RCC 7860 (cell line): ENCODE measurements at places on chromosomes 2 and 18.
A peak's percentile ranks its signal among the peaks of the same experiment; 100 is the strongest.

DNA sequence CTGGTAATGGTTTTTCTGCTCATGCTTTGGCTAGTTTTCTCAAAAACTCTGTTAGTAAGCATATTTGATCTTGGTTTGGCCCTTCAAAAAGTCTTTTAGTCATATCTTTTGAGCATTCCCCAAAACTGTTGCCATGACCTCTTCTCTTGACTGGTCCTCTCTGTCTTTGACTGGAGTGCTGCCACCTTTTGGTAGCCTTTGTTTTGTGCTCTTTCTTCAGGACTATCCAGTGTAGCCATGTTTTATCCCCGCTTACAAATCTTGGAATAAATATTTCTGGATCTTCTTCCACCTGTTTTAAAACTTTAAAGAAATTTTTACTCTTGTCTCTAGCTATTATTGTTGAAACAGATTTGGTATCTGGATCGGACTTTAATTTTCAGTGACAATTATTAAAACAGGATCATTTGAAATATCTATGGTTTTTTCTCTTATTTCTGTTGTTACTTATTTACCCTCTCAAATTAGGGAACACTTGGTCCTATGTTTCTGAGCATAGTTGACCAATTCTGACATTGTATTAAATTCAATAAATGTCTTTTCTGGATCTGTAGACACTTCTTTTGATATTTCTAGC lies 965 bp upstream of the ELOA2 start:
- peak; percentile 8 for DNase-seq

GRCh38 chr2:104385743-104386142 lies 468.2 kb upstream of the POU3F3 start:
- no peak for DNase-seq

DNA sequence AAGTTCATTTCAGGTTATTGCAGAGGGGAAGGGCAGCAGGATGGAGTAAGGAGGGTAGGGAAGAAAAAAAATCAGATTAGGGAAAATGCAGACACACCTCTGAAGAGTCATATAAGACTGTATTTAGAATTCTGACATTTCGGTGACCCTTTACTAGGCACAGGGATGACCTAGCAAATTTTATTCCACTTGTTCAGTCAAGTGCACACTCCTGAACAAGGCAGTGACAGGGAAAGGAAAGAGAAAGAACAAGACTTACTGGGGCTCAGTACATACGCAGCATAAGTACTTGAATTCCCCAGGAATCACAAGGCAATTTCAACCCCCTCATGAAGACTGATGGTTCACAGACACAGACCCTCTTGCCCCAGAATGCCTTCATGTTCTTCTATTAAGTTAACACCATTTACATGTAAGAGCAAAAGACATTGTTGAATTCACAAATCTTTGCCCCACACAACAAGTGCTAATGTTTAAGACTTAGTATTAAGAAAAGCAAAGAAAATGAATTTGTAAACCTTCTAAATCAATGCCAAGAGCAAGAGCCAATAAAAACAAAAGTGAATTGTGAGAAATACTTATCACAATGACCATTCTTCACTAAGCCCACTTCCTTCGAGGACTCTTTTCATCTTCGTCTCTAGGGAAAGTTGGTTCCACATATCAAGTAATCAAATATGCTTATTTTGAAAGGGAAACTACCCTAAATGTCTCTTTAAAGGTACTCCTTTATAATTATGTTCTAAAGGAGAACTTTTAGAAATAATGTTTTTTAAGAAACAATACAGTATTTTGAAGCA lies 47.0 kb downstream of the COBLL1 start:
- DNase-seq = no peak

DNA sequence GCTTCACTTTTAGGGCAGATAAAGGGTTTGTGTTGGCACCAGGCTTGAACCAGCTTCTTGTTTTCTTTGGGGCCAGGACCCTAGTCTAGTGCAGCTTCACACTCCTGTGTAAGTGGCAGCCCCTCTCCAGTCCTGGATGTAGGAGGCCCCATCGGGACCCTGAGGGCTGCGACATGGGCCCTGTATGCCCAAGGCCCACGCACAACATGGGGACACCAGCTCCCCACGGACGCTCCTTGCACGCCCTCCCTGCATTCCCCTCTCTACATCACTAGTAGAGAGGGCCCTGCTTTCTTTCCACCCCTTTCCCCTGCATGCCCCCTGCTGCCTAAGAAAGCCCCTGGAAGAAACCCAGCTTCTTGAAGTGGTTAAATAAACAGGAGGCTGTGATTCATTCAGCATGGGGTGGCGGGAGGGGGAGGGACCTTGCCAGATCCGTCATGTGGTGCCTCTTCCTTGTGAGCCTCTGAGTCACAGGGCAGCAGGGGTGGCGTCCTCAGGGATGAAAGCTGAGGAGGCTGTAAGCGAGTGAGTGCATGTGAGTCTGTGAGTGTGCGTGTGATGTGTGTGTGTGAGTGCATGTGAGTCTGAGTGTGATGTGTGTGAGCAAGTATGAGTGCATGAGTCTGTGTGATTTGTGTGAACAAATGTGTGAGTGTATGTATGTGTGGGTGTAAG lies 42.5 kb downstream of the COPS8 start:
- peak; percentile 87 for DNase-seq

- DNase-seq = no peak
Measured at GRCh38 chr2:197452754-197453122, 614 bp upstream of the COQ10B start.

DNA sequence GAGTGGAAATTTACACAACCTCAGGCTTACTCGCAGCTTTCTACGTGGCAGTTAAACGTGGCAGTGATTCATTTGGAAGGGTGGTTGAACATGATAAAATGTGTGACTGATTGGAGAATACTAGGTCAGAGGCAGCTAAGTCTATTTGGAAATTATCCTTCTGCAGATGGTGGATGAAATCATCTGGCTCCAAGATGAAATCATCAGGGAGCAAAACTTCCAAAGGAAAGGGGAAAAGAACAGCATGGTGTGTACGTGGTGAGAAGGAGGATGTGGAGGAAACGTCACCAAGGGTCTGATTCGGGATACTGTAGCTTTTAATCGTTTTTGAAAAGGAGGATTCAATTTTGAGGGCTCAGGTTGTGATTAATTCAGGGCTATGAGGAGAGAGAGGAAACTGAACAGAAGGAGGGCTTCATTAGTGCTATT lies 47.9 kb downstream of the COL3A1 start:
- no peak for DNase-seq

GRCh38 chr2:213104092-213104902 lies 47.1 kb downstream of the IKZF2 start:
- DNase-seq = no peak

- no peak for DNase-seq
Measured at GRCh38 chr2:241925277-241925676, 55.7 kb downstream of the RTP5 start.

DNA sequence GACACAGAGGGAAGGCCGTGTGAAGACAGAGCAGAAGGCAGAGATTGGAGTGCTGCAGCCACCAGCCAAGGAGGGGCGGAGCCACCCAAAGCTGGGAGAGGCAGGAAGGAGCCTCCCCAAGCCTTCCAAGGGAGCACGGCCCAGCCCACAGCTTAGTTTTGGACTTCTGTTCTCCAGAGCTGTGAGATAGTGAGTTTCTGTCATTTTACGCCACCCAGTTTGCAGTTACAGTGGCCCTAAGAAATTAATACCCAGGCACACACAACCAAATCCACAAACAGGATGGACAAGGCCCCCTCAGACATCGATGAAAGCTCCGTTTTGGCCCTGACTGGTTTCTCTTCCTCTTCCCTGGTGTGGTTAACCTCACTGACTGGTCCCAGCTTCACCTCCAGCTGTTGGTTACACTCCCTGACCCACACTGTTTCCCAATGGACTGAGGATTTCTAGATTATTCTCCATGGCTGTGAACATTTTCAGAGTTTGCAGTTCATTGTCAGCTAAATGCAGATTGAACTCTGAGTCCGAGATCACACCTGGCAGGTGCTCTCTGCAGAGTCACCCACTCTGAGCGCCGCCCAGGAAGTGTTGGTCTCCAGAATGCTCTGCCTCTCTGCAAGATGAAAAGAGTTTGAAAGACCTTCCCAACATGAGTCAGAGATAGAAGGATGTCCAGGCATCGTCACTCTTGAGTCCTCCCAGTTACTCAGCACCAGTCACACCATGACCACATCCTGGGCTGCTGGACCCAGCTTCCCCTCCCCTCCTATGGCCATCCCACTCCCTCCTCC lies 100.2 kb downstream of the TWIST2 start:
- DNase-seq = peak; percentile 86

GRCh38 chr18:56085551-56085950 lies 497.6 kb upstream of the TCF4 start:
- no peak for DNase-seq

DNA sequence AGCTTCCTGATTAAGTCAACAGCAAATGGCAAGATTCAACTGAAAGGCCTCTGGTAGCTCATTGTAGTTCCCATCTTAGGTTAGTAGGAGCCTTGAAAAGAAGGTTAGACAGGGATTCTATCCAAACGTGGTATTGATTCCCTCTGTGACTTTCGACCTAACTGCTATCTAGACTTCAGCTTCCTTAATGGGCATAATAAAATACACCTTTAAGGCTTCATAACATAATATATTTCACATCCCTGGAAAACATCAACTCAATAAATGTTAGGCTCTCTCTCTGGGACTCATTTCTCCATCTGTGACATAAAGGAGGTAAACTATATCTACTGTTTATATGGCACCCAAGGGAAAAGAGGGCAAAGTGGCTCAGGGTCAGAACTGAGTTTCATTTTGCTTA lies 60.9 kb downstream of the STK39 start:
- DNase-seq = no peak

GRCh38 chr2:189952536-189953109 lies 109.9 kb downstream of the MSTN start:
- no peak for DNase-seq

- DNase-seq = no peak
Measured at GRCh38 chr2:183505911-183506310, 381.7 kb downstream of the NUP35 start.

- DNase-seq = no peak
Measured at GRCh38 chr2:1968988-1969700, 224.8 kb upstream of the PXDN start.

GRCh38 chr18:69588301-69588700 lies 187.6 kb downstream of the DOK6 start:
- DNase-seq = no peak

- DNase-seq = no peak
Measured at GRCh38 chr2:65957886-65958285, 477.0 kb upstream of the MEIS1 start.

- no peak for DNase-seq
Measured at GRCh38 chr2:171550613-171551012, 28.3 kb downstream of the CYBRD1 start.

DNA sequence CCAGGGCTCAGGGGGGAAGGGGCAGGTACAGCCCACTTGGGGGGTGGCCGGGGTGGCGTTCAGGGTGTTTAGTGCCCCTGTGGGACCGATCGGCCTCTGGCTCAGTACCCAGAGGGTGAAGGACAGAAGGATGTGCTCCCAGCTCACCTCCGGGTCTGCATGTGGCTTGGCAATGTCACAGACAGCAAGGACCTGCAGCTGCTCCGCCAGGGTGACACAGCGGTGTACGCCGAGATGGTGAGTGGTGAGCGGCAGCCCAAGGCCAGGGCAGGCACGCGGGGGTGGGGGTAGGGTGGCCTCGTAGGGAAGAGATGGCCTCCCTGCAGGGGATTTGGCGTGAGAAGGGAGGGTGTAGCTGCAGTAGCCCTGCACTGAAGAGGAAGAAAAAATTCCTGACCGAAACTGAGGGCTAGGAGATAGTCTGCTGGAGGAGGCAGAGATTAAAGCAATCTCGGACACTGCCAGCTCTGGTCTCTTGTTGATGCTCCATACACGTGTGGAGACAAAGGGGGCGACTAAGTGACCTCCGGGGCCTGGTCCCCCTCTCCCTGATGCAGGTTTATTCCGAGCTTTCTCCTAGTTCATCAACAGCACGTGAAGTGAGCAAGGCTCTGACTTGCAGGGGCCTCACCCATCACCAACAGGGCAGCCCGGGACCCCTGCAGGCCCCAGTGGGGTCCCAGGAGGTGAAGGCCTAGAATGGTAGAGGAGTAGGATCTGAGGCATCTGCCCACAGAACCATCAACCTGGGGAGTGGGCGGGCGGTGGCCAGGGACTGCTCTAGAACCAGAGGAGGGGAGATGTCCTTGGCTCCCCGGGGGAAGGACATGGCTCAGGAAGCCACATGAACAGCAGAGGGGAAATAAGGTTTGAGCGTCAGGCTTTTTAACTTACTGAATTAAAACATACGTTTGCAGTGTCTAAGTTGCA lies 45.4 kb downstream of the FER1L5 start:
- no peak for DNase-seq

DNA sequence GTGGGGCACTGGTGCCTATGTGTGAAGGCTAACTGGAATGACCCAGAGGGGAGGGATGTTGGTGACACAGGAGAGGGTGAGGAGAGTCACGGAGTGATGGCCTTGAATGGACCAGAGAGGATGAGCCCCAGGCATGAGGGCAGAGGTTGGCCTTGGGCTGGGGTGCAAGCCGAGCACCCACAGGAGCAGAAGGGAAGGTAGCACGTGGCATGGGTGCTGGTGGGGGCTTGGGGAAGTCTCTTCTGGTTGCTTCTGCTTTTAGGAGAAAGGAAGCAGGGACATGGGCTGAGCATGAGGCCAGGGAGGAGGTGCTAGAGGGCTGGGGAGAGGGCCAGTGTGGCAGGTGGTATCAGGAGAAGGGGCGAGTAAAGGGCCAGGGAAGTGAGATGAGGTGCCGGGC lies 183.8 kb downstream of the DYSF start:
- DNase-seq = no peak

DNA sequence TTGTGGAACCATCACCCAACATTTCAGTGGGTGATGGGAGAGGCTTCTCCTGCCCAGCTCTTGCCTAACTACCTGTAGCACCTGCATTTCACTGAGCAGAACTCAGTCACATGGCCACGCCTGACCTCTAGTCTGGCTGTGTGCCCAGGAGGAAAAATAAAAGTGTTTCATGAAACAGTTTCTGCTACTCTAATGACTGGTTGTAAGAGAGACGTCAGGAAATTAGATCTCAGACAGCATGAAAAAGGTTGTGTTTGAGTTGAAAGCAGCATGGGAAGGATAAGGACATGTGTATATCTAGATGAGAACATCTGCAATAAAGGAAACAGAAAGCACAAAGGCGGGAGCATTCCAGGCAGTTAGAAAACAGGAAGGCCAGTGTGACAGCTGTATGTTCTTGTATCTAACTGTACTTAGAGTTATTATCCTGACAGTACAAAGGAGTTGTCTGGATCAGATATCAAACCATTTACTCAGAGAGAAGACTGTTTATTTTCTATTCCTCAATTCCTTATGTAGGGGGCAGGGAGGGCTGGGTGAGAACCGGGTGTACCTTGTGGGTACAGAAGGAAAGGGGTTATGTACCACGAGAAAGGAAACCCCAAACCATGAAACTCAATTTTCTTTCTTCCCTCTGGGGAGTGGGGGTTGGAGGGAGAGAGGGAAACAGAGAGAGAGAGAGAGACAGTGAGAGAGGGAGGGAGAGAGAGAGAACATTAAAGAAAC lies 307.4 kb upstream of the VWC2L start:
- DNase-seq = no peak

GRCh38 chr2:109724533-109725460 lies 69.3 kb upstream of the RGPD5 start:
- DNase-seq = no peak
